Non-pigmented ciliary epithelial cell (primary cell): ENCODE measurements at places on chromosomes 16 and 17.

GRCh38 chr17:73976676-73977521, 226.6 kb upstream of the RPL38 start:
- DNase-seq = no peak

DNA sequence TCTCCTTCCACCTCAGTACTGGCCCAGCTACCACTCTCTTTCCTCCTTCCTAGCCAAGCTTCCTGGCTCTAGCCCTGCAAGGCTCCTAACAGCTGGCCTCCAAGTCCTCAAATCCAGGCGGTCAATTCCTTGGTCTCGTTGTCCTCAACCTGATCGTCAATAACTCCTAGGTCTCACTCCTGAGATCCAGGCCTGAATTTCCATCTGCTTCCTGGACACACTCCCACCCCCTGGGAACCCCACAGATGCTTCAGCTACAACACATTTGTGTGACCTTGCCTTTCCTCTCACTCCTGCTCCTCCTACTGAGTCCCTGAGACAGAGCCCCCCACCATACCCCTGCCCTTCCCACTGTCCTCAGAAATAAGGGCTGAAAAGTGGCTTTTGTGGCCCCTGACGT, 2.3 kb downstream of the ENKD1 start:
- no peak for DNase-seq

- no peak for DNase-seq
These were observed 74.5 kb upstream of the METRNL start for GRCh38 chr17:83004791-83005380.

GRCh38 chr16:20624882-20625807, 49.0 kb upstream of the ACSM2B start:
- DNase-seq = no peak

- no peak for DNase-seq
These were observed 17.3 kb downstream of the MYO18A start for GRCh38 chr17:29162909-29163341.

- no peak for DNase-seq
These were observed 7.1 kb upstream of the PSMD3 start for GRCh38 chr17:39973496-39973895.

DNA sequence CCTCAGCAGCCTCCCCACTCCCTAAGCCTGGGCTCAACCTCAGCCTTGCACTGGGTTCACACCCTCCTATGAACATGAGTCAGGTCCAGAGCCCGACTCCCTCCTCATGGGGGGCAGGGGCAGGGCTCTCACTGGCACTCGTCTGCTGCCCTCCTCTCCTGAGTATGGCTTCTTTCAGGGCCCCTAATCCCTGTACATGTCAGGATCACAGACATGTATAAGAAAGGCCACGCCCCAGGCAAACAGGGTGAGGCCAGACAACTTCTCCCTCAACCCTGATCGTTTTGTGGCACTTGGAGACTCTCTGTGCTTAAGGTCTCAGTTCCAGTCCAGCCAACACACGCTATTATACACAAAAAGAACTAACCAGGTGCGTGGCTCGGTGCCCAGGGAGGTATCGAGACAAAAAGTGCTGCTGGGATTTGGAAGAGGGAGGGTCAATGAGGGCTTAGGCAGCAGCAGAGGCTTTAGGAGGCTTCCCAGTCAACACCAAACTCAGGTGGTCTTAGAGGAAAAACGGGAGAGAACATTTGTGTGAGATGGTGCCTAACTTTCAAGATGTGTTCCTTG, 45.2 kb downstream of the CMTM3 start:
- no peak for DNase-seq

- no peak for DNase-seq
These were observed 21.2 kb downstream of the IGFBP4 start for GRCh38 chr17:40464392-40464855.

DNA sequence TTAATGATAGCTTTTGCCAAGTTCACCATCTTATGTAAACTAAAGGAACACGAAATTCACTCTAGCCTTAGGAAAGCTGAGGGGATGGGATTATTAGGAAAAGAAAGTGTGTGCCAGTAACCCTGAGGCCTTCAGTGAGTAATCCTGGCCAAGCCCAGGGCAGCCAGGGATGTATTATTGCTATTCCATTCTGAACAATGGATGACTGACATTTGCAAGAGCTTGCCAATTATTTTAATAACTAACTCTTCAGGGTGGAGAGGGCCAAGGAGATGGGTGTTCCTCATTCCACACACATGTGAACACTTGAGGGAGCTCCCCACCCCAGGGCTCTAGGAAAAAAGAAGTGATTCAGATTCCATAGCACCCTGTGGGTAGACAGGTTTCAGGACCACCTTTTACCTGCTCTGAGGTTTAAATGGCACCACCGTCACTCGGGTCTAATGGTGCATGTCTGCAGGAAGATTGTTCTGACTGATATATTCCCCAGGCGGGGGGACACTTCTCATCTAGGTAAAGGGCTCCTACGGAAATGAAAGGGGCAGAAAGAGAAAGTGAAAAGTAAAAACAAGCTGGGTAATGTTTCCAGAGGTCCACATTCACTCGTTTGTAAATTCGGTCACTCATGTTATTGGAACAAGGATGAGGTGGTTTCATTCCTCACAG, 41.5 kb downstream of the TK2 start:
- DNase-seq = no peak

- no peak for DNase-seq
These were observed 7.3 kb upstream of the ALOX15 start for GRCh38 chr17:4648741-4649140.

DNA sequence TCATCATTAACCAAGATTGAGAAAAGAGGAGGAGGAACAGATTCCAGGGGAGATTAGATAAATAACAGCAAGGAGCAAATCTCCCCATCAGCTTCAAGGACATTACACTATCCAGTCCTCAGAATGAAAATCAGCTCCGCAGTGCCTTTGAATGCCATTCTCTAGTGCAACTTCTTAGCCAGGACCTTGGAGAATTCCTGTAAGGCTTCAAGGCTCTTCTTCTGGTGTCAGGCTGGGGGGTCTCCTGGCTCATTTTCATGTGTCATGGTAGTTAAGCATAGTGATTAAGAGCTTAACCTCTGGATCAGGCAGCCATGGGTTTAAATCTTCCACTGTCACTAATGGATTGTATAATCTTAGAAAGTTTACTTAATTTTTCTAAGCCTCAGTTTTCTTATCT, 137.3 kb upstream of the CCL2 start:
- DNase-seq = no peak

DNA sequence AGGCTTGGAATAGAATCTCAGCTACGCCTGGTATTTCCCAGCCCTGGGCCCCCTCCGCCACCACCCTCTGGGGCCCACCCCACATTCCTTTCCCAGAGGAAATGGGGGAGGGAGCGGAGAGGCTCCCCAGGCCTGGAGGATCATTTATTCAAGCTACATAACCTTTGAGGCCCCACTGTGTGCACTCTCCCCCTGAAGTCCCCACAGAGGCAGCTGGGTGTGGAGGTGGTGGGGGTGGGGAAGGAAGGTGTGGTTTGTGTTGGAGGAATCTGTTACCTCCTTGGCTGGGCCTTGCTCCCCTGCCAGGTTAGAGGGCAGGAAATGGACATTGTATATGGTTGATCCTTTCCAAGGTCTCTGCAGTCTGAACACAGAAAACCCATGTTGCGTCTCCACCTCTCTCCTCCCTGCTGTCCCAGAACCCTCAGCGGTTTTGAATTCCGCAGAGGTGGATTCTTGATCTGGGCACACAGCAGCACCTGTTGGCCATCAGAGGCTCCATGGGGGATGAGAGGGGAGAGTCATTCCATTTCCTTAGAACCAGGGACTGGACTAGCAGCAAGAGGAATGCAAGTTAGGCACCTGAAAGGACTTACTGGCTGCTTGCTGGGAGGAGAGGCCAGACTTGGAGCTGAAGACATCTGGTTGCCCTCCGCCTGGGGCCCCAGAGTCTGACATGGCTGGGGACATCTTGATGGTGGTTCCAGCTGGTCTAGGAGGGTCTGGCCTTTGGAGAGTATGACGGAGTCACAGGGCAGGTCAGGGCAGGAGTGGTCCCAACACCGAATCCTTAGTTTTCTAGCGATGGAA, 23.0 kb downstream of the ARHGAP23 start:
- no peak for DNase-seq

DNA sequence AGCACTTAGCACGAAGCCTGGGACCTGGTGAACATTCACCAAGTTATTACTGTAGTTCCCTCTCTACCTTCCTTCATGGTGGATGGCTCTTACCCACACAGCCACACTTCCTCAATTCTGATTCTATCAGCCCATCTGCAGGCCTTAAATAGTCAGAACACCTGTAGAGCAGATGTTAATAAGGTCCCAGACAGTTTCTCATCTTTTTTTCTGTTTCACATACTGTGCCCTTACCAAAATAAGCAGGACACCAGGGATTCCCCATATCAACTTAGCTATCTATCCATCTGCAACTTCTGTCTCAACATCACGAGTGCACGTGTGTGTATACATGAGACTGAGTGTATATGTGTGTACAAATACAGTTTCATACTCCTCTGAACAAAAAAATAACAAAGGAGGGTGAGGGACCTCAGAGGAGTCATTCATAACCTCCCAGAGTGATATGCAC, 2.8 kb downstream of the RECQL5 start:
- no peak for DNase-seq

DNA sequence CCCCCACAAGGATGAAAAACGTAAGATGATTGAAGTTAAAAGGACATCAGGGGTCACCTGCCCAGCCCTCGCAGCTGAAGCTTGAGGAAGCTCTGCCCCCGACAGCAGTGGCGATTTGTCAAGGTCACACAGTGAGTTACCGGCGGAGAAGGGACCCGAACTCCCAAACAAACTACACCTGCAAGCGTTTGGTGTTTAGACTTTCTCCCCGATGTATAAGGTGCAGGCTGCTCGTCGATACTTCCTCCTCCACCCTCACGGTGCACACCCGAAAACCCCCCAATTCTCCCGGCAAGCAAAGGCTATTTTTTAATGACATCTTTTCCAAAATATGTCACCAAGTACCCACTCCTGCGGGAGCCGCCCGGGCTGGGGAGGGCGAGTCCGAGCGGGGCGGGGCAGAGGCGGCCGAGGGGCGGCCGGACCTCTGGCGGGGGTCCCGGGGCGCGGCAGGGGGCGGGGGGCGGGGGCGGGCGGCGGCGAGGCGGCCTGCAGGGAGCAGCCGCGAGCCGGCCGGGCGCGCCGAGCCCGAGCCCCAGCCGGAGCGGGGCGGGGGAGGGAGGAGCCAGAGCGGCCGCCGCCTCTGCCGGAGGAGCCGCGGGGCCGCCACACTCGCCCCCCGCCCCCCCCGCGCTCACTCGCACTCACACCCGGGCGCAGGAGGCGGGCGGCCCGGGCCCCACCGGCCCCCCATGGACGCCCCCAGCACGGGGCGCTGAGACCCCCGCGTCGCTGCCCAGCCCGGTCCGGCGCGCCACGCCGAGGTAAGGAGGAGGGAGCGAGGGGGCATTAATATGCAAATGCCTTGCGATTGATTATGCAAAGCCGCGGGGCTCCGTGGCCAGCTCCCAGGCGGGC, at the start of gene THRA:
Gene THRA (plus strand): TSS at position 637 of the 858 bp plus-strand sequence. CDS start 11,524 bp downstream, outside the sequence.
- no peak for DNase-seq

DNA sequence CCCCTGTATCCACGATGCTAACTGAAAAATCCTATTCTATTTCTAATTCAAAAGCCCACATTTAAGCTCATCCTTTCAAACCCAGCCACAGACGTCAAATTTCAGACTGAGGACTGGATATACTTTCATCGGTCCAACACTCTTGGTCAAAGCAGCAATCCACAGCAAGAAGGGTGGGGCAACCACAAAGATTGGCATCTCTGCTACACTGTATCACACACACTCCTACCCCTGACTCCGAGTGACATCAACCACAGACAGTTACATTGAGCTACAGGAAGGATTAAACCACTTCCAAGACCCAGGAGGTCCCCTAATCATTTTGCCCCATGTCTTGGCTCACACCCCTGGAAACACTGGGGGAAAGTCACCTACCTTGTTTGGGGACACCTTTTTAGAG, 61.3 kb downstream of the GRIN2A start:
- no peak for DNase-seq

DNA sequence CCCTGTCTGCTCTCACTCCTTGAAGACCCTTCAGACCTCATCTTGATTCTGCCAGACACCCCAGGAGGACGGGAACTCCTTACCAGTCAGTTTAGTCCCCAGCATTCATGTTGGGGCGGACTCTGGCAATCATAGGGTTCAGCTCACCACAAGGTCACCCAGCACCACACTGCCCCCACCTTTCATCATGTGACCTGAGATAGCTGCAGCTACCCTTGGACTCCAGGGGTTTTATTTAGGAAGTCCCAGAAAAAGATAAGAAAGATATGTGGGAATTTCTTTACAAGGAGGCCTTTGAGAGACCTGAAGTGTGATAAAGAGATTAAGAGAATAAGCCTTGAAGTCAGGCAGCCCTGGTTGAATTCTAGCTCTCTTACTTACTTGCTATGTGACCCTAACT, 59.8 kb upstream of the NLK start:
- DNase-seq = no peak

DNA sequence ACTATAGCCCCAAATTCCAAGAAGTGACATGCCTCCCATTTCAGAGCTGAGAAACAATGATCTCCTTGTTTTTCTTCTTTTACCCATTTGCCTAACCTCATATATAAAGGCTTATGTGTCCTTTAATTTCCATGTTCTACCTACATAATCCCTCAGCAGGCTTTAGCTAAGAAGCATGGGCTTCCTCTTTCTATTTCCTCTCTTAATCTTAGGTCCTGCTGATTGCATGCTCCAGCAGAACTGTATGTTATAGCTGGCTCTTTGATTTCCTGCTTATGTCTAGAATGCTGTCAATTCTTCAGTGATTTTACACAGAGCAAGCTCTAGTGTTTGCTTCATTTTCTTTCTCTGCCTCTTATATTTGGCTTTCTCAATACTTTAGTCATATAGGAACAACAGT, 151.7 kb upstream of the COX10 start:
- DNase-seq = no peak

GRCh38 chr17:45230787-45231480, 9.2 kb downstream of the FMNL1 start:
- DNase-seq = no peak

- DNase-seq = no peak
These were observed 55.9 kb downstream of the MYO18A start for GRCh38 chr17:29124135-29124924.

- no peak for DNase-seq
These were observed 51.3 kb upstream of the ZNF750 start for GRCh38 chr17:82890926-82891678.

- no peak for DNase-seq
These were observed at the start of gene CHST6 for GRCh38 chr16:75495076-75495674. Gene CHST6, minus strand, starts transcription at chr16:75495441. Its CDS starts 15,613 bp downstream, at chr16:75479828.

DNA sequence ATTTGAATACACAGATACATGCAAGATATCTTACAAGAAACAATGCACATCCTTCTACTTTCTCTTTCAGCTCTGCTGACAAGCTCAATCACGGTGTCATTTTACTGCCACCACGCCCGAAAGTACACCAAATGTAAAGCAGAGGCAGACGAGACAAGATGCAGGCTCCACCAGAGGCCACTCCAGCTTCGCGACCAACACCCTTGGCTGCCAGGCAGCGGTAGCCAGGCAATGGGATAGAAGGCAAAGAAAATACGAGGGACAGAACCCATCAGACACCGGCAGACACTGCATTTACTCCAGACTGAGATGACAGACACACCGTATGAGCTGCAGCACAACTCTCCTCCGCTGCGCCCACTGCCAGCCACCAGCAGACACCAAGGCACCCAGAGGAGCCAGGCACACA, 41.0 kb downstream of the USP22 start:
- no peak for DNase-seq

- DNase-seq = no peak
These were observed 531.4 kb downstream of the CDH11 start for GRCh38 chr16:64590513-64590912.
